Right atrium auricular region (tissue), 2 donors: ENCODE measurements at places on chromosomes 7 and 10. TPM values are rescaled to one million over a fixed set of nuclear protein-coding genes. Genes with fewer than 3 reads are reported as not detected.

Gene PILRA
- total RNA-seq: 6.2 TPM

- no peaks in the 10 kb centered on the region for H3K36me3 ChIP-seq
- H3K27ac ChIP-seq: no peak overlapping the region
- no peak for DNase-seq
- no peak overlapping the region for H3K4me3 ChIP-seq
Measured at GRCh38 chr10:52346394-52347326, 32.6 kb downstream of the DKK1 start.

Gene CALHM1
- total RNA-seq: not detected

Gene SLIT1
- total RNA-seq: not detected

- H3K4me3 ChIP-seq: no peak overlapping the region
- H3K36me3 ChIP-seq: no peaks in the 10 kb centered on the region
- no peak overlapping the region for H3K27ac ChIP-seq
- no peaks in the 10 kb centered on the region for H3K27me3 ChIP-seq
Measured at GRCh38 chr10:106992055-106992454, 172.5 kb downstream of the SORCS1 start.

Gene ALOX5
- 16.0 TPM for total RNA-seq

GRCh38 chr7:127404286-127405072, 12.0 kb upstream of the ZNF800 start:
- no peaks in the 10 kb centered on the region for H3K27me3 ChIP-seq
- H3K27ac ChIP-seq: no peak overlapping the region
- no peak overlapping the region for H3K4me3 ChIP-seq
- H3K36me3 ChIP-seq: no peaks in the 10 kb centered on the region
- no peaks in the 10 kb centered on the region for H3K4me1 ChIP-seq

- no peaks in the 10 kb centered on the region for H3K36me3 ChIP-seq
- no peak overlapping the region for H3K27ac ChIP-seq
- DNase-seq: no peak
- no peaks in the 10 kb centered on the region for H3K27me3 ChIP-seq
Measured at GRCh38 chr7:112603673-112604072, 122.9 kb downstream of the LSMEM1 start.

Gene IDI2
- total RNA-seq: 0.24 TPM
